Metanephros (tissue), 2 donors: ENCODE measurements at places on chromosomes 5 and 9. TPM values are rescaled to one million over a fixed set of nuclear protein-coding genes. Genes with fewer than 3 reads are reported as not detected.

STRBP gene
- total RNA-seq, result 23.1 TPM

OR4F3 gene
- 0.23 TPM for total RNA-seq

MSX2 gene
- total RNA-seq, result 0.47 TPM

TMEM203 gene
- total RNA-seq, result 32.5 TPM
